ENCODE measurements at places on chromosomes 2 and 18. TPM values are rescaled to one million over a fixed set of nuclear protein-coding genes. Genes with fewer than 3 reads are reported as not detected.

DNA sequence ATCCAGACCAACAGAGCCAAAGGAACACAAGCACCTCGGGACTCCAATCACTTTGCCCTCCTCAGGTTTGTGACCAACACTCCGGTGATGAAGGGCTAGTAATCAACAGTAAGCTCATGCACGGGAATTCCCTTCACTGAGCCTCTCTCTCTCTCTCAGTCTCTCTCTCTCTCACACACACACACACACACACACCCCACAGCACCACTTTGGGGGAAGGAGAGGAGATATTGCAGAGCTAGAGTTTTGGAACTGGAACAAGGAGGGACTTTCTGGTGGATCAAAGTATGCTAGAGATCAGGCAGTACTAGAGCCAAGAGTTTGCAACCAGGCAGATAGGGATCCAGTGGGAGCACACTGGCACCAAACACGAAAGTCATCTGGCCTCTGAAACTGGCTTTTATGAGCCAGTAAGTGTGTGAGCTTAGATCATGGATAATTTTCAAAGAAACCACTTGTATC, 98.7 kb downstream of the ANKRD44 start:
- DNase-seq = no peak

- peak; percentile 46 for DNase-seq
Measured at GRCh38 chr2:9206991-9207640, 504 bp downstream of the ASAP2 start.

GRCh38 chr2:109143214-109144187, 14.5 kb downstream of the SH3RF3 start:
- DNase-seq = no peak

- no peak for DNase-seq
Measured at GRCh38 chr2:185375731-185376130, 362.9 kb upstream of the FSIP2 start.

DNA sequence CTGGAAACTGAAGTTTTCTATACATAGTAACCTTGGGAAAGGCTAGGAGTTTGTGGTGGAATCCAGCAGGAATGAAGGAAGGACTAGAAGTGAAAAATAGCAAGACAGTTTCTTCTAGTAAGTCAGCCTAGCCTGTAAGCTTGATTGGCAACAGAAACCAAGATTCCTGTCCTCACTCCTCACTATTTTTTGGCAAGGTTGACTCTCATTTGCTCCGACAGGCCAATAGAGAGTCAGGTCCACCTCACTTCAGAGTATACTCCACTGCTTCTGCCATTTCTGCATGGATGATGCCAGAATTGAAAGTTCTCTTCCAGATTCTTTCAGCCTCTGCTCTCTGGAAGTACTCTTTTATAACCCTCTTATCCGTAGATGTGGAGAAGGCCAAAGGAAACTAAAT, 352.4 kb downstream of the ZNF516 start:
- DNase-seq = no peak

DNA sequence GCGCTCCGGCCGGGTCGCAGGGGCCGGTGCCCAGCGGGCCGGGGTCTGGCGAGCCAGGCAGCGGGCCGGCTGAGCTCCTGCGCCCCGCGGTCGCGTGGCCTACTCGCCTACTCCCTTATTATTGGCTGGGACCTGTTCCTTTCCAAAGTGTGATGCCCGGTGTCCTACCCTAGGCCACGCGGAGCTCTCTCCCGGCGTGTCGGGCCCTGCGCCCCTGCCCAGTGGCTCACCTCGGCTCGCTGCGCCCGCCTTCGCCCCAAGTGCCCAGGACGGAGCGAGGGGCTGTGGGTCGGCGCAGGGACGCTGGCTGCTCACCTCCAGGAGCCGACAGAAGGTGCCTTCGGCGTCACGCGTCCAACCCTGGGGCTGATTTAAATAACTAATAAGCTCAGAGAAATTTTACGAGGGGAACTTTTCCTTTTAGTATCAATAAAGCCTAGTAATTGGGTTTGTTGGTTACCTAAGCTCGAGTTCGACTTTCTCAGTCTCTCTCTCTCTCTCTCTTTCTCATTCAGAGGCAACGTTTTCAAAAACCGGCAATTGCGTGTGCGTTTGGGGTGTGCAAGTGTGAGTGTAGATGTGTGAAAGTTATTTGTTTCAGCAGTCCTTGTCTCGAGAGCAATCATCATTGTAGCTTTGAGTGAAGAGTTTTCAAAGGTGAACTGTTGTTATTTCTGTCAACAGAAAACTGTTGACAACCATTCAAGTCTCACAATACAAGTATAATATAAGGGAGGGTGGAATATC, 7.0 kb upstream of the SATB2 start:
- DNase-seq = no peak

- DNase-seq = peak; percentile 24
Measured at GRCh38 chr2:38598991-38599295, 3.8 kb downstream of the HNRNPLL start.

DNA sequence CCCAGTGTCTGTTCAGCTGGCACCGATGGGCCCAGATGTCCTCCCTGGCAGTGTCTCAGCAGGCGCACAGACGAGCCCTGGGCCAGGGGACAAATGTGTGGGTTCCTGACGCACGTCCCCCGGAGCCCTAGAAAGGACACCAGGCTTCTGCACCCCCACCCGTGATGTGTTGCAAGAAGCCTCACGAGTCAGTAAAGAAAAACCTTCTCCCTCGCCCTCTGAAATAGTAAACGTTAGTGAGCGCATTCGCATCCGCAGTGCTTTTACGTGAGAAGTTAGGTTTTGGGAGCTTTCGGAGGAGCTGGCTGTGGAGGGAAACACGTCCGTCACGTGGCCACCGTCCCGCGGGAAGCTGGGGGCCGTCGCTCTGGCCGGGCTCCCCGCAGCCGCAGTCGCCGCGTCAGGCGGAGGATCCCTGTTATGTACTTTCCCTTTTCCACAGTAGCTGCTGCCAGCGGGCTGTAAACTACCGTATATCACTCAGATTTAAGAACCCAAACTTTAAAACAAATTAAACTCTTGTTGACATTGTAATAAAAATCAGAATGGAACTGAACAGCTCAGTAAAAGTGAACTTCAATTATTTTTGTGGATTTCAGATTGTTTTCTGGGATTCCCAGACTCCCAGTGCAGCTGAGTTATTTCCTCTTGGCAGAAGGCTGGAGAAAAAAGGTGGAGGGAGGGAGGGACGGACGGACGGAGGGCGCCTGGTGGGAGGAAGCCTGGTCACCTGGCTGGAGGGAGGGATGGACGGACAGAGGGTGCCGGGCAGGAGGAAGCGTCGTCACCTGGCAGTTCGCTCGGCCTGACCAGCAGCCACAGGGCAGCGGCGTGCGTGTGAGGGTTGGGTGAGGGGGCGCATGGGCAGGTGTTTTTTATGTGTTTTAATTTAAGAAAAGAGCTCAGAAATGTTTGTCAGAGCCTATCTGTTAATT, 112.1 kb downstream of the NFATC1 start:
- DNase-seq = no peak

DNA sequence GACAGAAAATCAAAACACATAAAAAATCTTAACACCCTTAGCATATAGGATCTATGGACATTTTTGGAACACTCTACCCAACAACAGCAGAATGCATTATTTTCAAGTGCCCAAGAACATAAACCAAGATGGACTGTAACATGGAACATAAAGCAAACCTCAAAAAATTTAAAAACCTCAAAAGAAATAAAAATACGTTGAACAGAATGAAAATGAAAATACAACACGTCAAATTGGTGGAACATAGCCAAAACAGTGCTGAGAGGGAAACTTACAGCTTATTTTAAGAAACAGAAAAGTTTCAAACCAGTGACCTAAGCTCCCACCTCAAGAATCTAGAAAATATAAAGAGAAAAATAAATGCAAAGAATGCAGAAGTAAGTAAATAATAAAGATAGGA, 58.3 kb upstream of the BCL2L11 start:
- DNase-seq = no peak

- DNase-seq = no peak
Measured at GRCh38 chr2:233837694-233838229, 16.6 kb downstream of the HJURP start.

The CMPK2 gene
- 5.5 TPM for total RNA-seq

- no peak for DNase-seq
Measured at GRCh38 chr2:112195167-112195766, 57.1 kb downstream of the FBLN7 start.

DNA sequence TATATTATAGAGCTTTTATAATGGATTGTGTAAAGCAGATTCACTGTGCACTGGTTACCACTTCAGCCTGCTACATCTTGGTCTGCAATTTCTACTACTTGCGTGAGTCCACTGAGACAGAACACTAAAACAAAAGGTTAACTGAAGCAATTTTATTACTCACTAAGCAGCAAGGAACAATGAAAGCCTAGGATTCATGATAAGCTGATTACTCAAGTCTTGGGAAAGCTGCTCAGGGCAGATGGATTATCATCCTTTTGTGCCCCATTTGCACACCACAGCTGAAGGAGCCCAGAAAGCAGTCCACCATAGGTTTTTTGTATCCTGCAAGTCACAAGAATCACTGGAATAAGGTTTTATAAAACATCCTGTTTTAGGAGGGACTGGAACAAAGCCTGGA, 1215.2 kb upstream of the TMEFF2 start:
- no peak for DNase-seq

DNA sequence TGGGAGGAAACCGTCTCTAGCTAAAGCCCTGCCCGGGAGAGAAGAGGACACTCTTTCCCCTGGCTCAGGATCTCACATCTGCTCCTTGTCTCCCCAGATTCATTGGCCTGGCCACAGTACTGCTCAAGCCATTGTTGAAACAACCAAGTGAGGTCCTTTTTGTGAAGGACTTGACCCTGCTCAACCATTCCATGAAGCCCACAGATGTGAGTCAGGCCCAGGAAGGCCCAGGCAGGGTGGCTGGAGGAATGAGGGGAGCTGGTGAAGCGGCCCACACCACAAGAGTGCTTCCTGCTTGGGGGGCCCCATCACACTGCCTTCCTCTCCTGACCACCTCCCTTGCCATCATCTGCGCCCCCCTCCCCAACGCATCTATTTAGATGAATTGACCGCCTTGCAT, 5.1 kb downstream of the FER1L5 start:
- no peak for DNase-seq

DNA sequence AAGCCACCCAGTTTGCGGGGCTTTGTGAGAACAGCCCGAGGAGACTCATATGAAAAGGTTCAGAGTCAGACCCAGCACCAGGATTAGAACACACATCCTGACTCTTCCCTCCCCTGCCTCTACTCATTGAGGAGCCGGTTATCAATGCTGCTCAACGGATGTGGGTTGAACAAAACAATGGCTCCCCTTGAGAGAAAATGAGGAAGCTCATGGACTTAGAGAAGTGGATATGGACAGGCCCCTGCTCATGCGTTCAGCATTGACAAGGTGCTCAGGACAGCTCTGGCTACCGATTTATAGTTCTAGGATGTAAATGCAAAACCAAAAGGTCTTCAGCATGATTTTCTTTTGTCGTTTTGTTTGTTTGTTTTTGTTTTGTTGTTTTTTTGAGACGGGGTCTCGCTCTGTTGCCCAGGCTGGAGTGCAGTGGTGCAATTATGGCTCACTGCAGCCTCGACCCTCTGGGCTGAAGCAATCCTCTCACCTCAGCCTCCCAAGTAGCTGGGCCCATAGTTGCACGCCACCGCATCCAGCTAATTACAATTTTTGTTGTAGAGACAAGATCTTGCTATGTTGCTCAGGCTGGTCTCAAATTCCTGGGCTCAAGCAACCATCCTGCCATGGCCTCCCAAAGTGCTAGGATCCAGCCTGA, 32.0 kb upstream of the AGAP1 start:
- no peak for DNase-seq

Measured in HT-29 (cell line).